ENCODE measurements at places on chromosomes 3 and 15.

DNA sequence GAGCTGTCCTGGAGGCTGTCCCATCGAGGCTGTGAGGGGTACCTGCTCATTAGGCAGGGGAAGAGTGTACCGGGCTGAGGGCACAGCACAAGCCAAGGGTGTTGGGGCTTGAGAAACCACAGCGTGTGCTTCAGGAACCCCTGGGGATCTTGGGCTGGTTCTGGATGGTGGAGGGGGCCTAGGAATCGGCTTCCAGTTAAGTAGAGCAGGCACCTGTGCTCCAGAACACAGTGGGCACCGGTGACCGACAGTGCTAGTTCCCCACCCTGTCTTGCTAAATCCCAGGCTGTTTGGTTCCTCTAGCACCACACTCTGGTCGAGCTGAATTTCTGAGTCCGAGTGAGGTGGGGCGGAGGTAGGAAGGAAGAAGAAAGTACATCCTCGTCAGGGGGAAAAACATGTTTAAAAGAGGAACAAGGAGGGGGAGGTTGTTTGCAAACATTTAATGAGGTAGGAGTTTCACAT lies 29.1 kb downstream of the SLC6A6 start:
- DNase-seq: no peak

GRCh38 chr15:70587896-70588567 lies 175.3 kb downstream of the UACA start:
- DNase-seq: no peak

- DNase-seq: peak; percentile 85
Observed at GRCh38 chr15:71093054-71094024, 21.9 kb upstream of the THSD4 start.

DNA sequence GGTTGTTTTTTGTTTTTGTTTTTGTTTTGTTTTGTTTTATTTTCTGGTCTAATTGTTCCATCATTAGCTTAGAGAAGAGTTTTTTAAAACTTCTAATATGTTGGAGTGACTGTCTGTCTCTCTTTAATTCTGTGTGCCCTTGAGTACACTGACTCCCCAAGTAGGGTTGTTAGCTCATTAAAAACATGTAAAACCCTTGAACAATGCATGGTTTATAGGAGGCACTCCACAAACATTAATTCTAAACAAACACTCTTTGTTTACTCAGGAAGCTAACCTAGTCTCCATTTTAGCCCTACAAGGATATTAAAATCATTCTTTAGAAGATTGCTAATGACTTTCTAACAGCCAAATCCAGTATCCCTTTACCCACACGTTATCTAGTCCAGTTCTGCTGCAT lies 100.5 kb downstream of the CGGBP1 start:
- no peak for DNase-seq

GRCh38 chr3:56005196-56005805 lies 463.0 kb downstream of the ERC2 start:
- no peak for DNase-seq

DNA sequence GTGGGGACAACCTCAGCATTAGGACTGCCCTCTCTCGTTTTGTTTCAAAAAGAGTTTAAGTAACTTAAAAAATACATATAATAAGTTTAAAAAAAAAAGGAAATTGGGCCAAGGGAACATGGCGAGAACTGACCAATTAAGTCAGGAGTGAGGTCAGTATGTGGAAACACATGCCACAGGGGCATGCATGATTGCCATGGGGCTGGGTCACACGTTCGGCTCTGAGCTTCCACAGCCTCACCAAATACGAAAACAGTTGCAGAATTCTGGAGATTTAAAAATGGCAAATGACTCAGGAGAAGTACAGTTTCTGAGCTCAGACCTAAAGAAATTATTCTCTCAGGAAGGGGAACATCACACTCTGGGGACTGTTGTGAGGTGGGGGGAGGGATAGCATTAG lies 24.1 kb downstream of the PDE8A start:
- no peak for DNase-seq

- DNase-seq: no peak
Observed at GRCh38 chr3:170002231-170002630, 35.6 kb upstream of the GPR160 start.

GRCh38 chr3:135740211-135740610 lies 225.3 kb upstream of the PPP2R3A start:
- no peak for DNase-seq

- no peak for DNase-seq
Observed at GRCh38 chr3:74372743-74373142, 241.7 kb downstream of the CNTN3 start.
